ENCODE measurements at places on chromosomes 12 and 14.

DNA sequence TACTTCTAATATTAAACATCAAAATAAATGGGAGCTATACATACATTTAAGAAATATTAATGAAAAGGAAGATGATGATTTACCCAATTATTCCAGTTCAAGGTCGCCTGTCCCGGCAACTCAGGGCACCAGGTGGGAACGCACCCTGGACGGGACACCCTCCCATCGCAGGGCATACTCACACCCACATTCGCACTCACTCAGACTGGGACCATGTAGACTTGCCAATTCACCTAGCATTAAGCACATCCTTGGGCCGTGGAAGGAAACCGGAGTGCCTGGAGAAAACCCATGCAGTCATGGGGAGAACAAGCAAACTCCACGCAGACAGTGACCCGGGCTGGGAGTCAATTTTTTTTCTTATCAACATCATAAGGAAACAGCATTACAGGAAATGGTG, 474.9 kb downstream of the APAF1 start:
- no peak for DNase-seq

GRCh38 chr12:71725011-71725410, 29.7 kb upstream of the RAB21 start:
- DNase-seq: no peak

DNA sequence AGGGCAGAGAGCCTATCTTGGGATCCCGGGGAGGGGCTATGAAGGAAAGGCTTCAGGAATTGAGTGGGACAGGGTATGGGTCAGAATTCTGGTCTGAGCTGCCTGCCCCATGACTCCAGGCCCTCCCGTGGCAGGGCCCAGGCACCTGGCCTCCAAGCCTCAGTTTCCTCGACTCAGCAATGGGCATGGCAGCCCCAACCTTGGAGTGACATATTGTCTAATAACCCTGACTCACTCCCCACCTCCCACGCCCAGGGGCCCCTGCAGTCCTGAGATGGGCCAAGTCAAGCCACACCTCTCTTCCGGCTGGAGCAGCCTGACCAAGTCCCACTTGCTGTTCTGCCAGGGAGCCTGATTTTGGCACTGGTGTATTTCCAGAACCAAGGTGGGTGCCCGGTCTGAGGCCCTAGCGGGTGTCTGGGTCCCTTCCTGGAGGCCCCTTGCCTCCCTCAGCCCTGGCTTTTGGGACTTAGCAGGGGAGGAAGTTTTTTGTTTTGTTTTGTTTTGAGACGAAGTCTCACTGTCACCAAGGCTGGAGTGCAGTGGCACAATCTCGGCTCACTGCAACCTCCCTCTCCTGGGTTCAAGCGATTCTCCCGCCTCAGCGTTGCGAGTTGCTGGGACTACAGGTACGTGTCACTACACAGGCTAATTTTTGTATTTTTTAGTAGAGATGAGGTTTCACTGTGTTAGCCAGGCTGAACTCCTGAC, 40.3 kb upstream of the RCOR1 start:
- peak; percentile 28 for DNase-seq

- DNase-seq: no peak
Measured at GRCh38 chr12:54612225-54612750, 22.4 kb downstream of the LACRT start.

GRCh38 chr12:41223600-41223999, 35.5 kb downstream of the PDZRN4 start:
- DNase-seq: no peak

DNA sequence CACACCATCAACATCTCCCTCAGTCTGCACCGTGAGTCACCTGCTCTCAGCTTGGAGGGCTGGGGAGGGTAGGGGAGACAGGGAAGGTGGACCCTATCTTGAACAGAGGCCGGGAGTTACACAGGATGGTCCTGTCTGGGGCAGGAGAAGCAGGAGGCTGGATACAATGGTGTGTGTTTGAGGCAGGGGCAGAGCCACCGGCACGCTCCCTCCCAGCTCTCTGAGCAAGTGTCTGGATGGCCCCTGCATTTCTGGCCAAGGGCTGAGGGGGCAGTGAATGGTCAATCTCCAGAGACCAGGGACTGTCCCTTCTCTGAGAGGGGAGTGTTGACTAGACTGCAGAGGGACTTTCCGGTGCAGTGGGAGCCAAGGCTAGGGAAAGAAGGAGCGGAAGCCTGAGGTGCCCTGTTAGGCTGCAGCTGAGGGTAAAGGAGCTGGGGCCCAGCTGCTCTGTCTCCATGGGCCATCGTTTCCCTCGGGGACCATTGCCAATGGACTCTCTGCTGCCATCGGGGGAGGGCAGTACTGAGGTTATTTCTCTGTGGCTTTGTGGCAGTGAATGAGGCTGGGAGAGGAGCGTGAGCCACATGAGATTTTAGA, 1.9 kb downstream of the LRP1-AS start:
- no peak for DNase-seq

GRCh38 chr12:88398031-88398430, 182.2 kb downstream of the KITLG start:
- no peak for DNase-seq

DNA sequence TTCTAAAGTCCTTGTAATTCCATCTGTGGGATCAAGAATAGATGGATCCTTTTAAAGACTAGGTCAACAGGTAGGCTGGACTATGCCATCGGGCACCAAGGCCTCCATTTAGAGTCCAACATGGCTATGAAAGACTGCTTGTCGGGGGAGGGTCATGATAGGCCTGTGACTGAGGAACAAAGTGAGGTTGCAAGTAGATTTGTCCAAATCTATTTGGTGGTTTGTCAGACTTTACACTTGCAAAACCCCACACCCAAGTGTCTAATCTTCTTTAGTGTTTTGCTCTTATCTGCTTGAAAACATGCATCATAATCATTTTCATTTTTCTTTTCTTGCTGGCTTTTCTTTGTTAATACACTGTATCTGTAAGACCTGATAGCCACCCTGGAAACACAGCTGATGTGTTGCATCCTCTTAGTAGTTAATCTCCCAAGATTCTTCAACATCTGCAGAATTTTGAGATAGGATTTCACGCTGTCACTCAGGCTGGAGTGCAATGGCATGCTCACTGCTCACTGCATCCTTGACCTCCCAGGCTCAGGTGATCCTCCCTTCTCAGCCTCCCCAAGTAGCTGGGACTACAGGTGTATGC, 50.3 kb downstream of the TDP1 start:
- DNase-seq: no peak

GRCh38 chr12:24705741-24706358, 243.1 kb downstream of the BCAT1 start:
- DNase-seq: peak; percentile 92

Data from MV-4-11 (cell line).